ENCODE measurements at places on chromosomes 13 and 19. TPM values are rescaled to one million over a fixed set of nuclear protein-coding genes. Genes with fewer than 3 reads are reported as not detected.

DNA sequence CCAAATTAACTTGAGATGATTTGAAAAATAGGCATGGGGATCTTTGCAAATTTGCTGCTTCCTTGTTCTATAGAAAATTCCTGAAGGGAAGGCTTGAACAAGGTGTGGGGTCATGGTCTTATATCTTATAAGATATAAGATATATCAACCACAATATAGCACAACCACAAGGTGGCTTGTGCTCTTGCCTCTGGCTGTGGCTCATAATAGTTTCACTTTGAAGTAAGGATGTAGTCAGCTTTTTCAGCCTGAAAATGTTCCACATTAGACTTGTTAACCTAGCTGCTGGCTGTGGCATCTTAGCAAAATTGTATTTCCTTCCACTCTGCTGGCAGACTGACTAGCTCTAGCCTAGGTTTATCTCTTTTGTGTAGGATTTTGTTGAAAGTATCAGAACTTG, 169.7 kb downstream of the KLF5 start:
- no peak for DNase-seq

GRCh38 chr19:1156305-1156801, 17.7 kb downstream of the SBNO2 start:
- no peak for DNase-seq

CFAP97D2 gene
- not detected for polyA plus RNA-seq

- no peak for DNase-seq
Observed at GRCh38 chr19:38125238-38125637, 98.8 kb downstream of the DPF1 start.

DNA sequence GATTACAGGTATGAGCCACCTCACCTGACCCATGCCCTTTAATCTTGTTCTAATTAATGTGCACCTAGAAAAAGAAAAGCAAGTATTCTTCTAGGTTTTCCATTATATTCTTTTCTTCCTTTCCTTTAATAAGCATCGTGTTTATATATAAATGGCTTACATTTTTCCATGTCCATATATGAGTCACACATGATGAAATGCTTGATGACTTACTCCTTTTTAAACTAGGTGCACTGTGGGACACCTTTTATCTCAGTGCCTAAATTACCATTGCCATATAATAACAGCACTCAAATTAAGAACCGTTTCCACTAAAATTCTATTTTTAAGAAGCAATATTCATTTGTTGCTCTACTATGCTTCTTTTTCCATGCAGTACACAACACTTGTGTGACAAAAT, 363.3 kb downstream of the LIG4 start:
- DNase-seq: no peak

- DNase-seq: no peak
Observed at GRCh38 chr19:3210347-3211017, 14.0 kb upstream of the CELF5 start.

Data from AG04450 (cell line).